T-helper 2 cell (primary cell): ENCODE measurements at places on chromosomes 5 and 9.

DNA sequence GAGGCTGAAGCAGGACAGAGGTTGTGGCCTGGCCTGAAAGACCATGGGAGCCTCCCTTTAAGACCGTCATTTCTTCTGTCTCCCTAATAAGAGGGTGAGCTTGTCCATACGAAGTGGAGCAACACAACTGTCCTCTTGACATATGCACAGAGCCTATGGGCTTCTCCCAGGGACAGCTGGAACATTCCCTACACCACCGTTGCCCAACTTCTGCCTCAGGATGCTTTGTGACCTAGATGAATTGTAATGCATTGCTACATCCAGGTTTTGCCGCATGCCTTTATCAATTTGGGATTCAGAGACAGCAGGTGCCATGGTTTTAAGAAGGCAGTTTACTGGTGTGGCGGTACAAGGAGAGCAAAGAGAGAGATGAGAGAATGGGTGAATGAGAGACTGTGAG is 34.4 kb upstream of the ZNF622 start:
- no peak for DNase-seq

DNA sequence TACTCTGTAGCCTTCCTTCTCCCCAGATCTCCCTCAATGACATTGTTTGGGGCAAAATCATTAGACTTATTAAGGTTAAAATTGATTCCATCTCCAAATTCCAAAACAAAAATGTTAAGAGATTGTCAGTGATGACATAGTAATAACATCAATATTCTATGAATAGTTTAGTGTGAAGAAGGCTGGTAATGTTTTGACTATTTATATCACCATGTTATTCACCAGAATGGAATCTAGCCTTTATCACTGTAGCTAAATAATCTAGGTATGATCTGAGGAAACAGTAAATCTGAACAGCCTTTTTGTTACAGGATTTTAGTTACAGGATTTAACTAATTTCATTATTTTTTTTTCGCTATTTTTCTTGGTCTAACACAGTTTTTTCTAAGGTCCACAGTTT is 929 bp upstream of the PLPP6 start:
- DNase-seq = no peak

GRCh38 chr9:89786655-89787054 is 181.8 kb downstream of the GADD45G start:
- DNase-seq = no peak

GRCh38 chr9:133204993-133205336 is 4.1 kb downstream of the OBP2B start:
- DNase-seq = no peak

- DNase-seq = no peak
These were observed 32.9 kb downstream of the TSPAN17 start for GRCh38 chr5:176680226-176680563.

- DNase-seq = no peak
These were observed 123.1 kb downstream of the CRB2 start for GRCh38 chr9:123478967-123479602.

DNA sequence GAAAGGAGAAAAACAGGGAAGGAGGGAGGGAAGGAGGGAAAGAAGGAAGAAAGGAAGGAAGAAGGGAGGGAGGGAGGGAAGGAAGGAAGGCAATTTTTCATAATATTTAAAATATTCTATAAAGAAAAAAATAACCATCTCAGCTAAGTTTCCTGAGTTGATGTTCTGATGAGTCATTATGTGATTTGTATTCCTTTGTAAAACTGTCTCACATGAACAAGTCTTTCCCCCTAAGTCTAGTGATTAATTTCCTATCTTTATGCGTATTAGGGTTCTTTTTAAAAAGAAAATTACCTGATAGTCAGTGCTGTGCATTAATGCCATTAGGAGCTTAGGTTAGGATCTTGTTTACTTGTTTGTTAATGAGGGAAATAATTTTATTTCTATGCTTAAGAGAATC is 94.1 kb downstream of the RASEF start:
- no peak for DNase-seq

GRCh38 chr5:117318528-117318927 is 743.9 kb upstream of the SEMA6A start:
- DNase-seq = no peak

- DNase-seq = no peak
These were observed 135.2 kb downstream of the PCSK1 start for GRCh38 chr5:96297867-96298266.

DNA sequence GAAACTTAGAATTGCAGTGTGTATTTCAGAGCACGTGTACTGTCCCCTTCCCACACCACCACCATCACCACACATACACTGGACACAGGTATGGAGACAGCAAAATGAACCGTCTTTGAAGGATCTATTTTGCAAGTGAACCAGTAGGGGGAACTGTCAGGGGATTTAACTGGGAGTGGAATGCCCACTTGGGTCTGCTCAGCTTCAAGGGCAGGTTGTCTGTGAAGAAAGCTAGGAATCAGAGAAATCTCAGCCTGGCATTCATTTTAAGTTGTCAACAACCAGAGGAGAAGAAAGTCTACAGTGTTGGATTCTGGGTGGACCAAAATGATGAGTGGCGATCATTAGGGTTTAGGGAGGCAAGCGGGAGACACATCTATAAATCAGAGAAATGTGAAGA is 147.0 kb downstream of the DCP2 start:
- DNase-seq = no peak

GRCh38 chr5:58245476-58245840 is 214.4 kb downstream of the PLK2 start:
- no peak for DNase-seq

GRCh38 chr9:129752900-129753729 is at the start of gene PTGES:
PTGES (minus strand) TSS chr9:129753042; CDS start chr9:129753012, 30 bp downstream.
- peak; percentile 57 for DNase-seq

DNA sequence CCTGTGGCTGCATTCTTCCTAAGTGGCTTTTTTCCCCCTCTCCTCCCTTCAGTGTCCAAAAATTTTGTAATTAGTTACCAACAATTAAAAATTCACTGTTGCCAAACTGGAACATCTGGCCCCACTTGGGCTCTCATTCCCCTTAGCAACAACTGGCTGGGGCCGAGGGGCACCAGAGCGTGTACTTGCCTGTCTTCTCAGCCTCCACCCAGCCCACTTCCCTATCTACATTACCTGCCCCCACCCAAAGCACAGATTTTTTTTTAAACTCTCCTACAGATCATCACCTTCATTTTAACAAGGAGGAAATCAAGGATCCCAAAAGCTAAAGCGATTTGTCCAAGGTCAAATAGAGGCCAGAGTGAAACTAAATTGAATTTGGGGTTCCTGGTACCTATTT is 278.8 kb downstream of the EBF1 start:
- no peak for DNase-seq

- DNase-seq = no peak
These were observed 358.0 kb downstream of the MSX2 start for GRCh38 chr5:175082346-175082745.

GRCh38 chr5:162888268-162888667 is 549.1 kb upstream of the CCNG1 start:
- DNase-seq = no peak

DNA sequence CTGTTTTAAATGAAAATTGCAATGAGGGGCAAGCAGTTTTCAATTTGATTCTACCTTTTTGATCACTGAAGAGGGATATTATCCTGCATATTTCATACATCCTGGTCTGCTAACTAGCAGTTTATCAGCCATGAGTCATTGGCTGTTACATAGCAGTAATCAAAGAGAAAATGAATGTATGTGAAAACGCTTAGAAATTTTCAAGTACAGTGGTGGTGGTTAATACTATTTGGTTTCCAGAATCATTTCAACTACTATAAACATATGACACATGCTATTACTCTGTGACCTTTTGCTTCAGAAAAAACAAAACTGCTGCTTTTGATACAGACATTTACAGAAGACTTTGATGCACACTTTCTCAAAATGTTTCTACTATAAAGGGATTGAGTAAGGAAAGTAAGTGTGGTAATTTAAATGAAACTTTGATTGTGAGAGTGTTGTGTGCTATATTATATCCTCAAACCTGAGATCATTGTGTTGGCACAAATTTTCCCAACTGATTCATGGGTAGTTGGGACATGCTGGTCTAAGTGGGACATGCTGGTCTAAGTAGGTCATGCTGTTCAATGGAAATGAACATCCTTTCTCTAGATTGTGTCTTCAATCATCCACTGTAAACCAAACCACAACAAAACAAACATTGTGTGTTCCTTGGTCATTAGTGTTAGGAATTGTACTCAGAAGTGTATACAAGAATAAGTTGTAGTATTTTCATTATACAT is 5.1 kb downstream of the RNF14 start:
- no peak for DNase-seq

DNA sequence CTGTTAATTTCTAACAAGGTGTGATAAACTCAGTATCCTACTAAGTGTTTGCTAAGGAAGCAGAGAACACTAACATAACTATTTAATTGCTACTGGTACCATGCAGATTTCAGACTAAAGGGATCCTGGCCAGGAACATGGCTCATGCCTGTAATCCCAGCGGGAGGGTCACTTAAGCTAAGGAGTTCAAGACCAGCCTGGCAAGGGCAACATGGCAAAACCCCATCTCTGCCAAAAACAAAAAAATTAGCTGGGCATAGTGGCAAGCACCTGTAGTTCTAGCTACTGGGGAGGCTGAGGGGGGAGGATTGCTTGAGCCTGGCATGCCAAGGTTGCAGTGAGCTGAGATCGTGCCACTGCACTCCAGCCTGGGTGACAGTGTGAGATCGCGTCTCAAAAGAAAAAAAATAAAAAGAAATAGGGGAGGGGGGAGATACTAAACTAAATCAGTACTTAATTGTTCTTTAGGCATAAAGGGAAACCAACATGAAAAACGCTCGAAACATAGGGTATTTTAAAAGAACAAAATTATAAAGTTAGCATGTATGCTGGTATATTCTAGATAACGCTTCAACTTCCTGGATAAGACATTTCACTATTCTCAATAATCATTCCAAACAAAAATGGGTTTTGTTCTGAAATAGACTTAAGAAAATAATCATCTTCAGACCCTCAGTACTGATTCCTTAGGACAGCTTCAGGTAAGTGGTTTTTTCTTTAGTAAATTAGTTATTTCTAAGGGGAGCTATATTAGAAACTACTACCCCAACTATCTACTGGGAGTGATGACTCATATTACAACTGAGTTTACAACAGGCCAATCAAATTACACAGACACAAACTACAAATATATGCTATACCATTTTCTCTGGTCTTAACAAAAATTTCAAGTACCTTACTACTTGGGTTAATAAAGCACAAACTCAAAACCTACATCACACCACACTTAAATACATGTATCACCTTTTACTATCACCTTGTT is 3.5 kb downstream of the PANK3 start:
- no peak for DNase-seq

- no peak for DNase-seq
These were observed 33.5 kb downstream of the STRBP start for GRCh38 chr9:123234853-123235252.

DNA sequence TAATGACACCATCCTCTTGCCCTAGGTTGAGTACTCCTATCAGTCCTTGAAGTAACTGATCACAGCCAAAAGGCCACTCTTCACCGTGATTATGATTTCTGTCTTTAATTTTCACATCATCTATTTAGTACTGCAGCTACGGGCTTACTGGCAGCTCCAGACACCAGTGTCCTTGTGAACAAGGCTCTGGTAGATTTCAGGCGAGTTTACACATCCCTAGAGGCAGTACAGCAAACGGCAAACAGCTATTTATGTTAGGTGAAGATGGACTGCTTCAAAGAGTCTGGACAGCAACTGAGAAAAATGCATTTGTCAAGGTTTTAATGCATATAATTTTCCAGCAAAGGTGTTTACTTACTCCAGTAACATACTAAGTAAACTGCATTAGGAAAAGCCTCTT is 396.9 kb downstream of the KDM4C start:
- no peak for DNase-seq

DNA sequence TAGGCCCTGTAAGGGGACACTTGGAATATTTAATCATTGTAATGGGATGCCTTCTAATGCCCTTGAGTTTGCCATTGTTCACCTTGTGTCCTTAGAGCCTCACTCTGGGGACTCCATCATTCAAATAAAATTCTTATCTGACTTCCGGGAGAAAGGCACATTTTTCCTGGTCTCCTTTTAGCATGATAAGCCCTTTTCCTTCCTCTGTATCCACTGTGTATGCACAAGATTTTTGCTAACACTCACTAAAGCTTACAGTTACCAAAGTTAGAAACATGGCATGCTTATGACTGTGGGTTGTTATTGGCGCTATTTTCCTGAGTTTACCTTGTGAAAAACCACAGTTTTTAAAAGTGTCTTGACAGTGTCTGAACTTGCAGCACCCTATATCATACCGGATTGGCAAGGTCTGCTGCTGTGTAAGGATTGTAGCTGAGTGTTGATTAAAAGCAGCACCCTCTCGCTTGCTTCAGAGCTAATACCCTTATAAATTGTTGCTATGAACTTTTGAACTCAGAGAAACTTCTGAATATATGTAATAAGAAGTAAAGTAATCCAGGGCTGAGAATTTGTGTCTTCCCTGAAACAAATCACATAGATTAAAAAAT is 46.4 kb downstream of the SNCAIP start:
- DNase-seq = no peak

GRCh38 chr5:76681287-76681686 is 34.6 kb upstream of the F2R start:
- no peak for DNase-seq

- DNase-seq = no peak
These were observed 117.8 kb downstream of the MAST4 start for GRCh38 chr5:66713998-66714397.

- no peak for DNase-seq
These were observed 9.7 kb downstream of the SLC30A5 start for GRCh38 chr5:69103521-69103920.

GRCh38 chr5:142301540-142301939 is 23.3 kb downstream of the SPRY4 start:
- no peak for DNase-seq

- DNase-seq = no peak
These were observed 140.3 kb upstream of the IER5L start for GRCh38 chr9:129318121-129319075.

GRCh38 chr9:20508242-20508641 is 114.1 kb downstream of the MLLT3 start:
- DNase-seq = no peak

- no peak for DNase-seq
These were observed 72.9 kb downstream of the IQGAP2 start for GRCh38 chr5:76475936-76476335.

DNA sequence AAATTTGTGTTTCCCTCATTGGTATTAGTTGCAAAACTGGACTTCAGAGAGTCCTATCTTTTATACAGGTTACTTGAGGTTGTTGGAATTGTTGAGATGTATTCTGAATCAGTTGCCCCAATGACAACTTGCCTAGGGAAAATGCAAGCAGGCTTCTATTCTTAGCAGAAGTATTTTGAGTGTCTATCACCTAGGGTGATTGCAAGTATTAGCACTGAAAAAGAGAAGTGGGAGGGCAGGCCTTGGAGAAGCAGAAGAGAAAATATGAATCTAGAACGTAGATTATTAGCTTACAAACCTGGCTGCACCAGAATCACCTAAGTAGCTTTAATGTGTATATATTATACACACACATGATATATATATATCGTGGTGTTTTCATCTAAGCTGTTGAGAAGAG is 43.2 kb downstream of the ADAMTS12 start:
- no peak for DNase-seq

GRCh38 chr9:99977033-99977792 is 70.8 kb downstream of the STX17 start:
- DNase-seq = no peak
